Stimulated activated effector memory CD8-positive, alpha-beta T cell treated with anti-CD3 and anti-CD28 coated beads, Interleukin-12 subunit alpha, Interleukin-12 subunit beta, amount 100 ng/mL, for 72 hours (primary cell): ENCODE measurements at places on chromosomes 2 and 18.

DNA sequence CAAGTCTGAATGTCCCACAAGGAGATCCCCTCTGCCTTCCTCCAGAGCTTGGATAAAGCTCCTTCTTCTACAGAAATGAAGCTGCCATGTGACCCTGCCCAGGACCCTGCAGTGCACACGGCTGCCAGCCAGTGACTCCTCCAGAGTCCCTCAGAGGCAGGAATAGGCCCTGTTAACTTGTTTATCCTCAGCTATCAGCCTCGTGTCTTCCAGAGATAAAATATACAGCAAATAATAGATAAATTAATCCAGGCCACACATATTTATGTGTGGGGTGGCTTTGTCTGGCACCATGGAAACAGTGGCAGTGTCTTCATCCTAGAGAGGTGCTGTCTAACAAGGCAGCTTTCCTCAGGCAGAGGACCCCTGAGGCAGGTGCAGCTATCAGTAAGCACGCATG lies 66.7 kb downstream of the TMEM18 start:
- DNase-seq: no peak

- DNase-seq: no peak
These were observed 285.0 kb upstream of the PARD3B start for GRCh38 chr2:204260162-204260877.

DNA sequence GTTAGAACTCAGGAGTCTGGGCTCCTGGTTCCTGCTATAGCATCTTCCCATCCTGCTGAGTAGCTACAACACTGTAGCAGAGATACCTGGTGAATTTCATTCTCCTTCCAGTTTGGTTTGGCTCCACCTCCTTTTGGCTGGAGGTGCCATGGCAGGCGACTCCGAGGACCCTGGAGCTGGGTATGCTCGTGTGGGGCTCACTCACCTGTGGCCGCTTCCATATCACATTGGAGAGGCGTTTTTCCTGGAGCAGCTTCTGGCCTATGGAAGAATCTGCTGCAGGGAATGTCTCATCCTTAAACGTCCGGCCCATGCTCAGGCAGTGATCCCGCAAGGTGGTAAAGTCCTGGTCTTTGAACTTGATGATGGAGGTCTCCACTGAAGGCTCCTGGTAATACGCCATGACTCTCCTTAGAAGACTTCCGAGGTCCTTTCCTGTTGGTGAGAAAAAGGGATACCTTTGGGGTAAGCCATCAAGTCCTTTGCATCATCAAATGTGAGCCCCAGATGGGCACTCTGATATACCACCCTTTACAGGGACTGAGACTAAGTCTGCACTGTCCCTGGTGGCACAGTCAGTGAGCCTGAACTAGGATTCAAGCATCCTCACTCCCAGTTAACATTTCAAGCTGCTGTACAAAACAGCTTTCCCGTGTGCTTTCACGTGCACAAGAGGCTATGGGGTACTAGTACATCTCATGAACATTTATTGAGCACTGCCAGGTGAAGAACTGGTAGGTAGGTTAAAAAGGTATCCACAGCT lies 20.1 kb downstream of the CAPN13 start:
- DNase-seq: no peak

GRCh38 chr2:62145478-62146100 lies 50.3 kb upstream of the B3GNT2 start:
- DNase-seq: no peak

GRCh38 chr18:62950246-62950645 lies 234.9 kb downstream of the PHLPP1 start:
- no peak for DNase-seq

GRCh38 chr18:66838340-66838987 lies 234.6 kb upstream of the CDH19 start:
- no peak for DNase-seq

GRCh38 chr2:205892251-205892655 lies 193.7 kb downstream of the INO80D start:
- DNase-seq: no peak

DNA sequence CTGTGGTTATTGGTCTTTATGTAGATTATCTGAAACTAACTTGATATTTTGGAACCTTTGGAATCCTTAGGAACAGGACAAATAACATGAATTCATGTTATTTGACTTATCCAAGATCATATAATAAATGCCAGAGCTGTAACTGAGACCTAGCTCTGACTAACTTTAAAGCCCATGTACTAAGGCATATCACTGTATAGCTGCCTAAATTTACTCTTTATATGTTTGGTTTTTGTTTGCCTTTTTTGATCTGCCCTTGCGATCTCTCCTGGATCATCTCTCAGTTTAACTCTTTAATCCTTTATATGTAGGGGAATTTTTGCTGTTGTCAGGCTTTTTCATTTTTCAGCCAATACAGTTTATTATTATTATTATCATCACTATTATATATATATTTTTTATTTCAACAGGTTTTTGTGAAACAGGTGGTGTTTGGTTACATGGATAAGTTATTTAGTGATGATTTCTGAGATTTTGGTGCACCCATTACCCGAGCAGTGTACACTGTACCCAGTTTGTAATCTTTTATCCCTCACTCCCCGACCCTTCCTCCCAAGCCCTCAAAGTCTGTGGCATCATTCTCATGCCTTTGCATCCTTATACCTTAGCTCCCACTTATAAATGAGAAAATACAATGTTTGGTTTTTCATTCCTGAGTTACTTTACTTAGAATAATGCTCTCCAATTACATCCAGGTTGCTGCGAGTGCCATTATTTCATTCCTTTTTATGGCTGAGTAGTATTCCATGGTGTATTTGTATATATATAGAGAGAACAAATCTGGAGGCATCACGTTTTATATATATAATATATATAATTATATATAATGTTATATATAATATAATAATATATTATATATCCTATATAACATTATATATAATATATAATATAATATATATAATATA lies 48.9 kb downstream of the APLF start:
- no peak for DNase-seq

- no peak for DNase-seq
These were observed 1779.7 kb upstream of the CELF4 start for GRCh38 chr18:39345321-39345720.

DNA sequence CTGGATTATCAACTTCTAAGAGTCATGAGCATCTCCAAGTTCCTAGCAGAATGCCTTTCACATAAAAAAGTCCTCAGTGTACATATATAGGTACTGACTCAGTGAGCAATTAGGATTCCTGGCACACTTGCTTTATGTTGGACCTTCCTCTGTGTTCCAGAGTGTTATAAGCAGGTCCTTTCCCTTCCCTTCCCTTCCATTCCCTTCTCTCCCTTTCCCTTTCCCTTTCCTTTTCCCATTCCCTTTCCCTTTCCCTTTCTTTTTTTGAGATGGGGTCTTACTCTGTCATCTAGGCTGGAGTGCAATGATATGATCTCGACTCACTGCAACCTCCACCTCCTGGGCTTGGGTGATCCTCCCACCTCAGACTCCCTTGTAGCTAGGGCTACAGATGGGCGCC lies 48.7 kb downstream of the SCN3A start:
- no peak for DNase-seq

- no peak for DNase-seq
These were observed 50.4 kb downstream of the NCKAP5 start for GRCh38 chr2:133517876-133518275.

GRCh38 chr2:82391386-82391785 lies 2067.7 kb downstream of the SUCLG1 start:
- DNase-seq: no peak

- DNase-seq: no peak
These were observed 15.1 kb upstream of the MEP1B start for GRCh38 chr18:32174719-32175118.

GRCh38 chr2:16139663-16140615 lies 199.6 kb downstream of the MYCN start:
- DNase-seq: peak; percentile 2

DNA sequence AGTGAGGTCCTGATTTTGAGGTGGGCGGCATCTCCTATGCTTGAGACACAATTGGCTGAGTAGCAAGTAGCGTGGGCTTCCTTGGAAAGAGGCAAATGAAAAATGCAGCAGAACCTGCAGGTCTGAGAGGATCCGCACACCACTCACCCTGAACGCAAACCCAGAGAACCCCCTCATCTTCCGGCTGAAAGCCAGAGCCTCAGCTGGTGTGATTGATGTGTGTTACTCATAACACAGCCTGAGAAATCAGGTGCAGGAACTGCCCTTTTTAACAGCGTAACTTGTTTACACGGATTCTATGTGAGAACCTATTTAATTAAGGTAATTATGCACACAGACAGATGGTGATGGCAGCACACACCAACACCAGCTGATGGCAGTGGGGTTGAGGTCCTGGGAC lies 123.4 kb downstream of the MRO start:
- no peak for DNase-seq

- DNase-seq: no peak
These were observed 51.8 kb upstream of the EPC2 start for GRCh38 chr2:148592791-148593190.
